ENCODE measurements at places on chromosomes 4 and X. TPM values are rescaled to one million over a fixed set of nuclear protein-coding genes. Genes with fewer than 3 reads are reported as not detected.

IL3RA gene
- total RNA-seq, result 28.2 TPM

DNA sequence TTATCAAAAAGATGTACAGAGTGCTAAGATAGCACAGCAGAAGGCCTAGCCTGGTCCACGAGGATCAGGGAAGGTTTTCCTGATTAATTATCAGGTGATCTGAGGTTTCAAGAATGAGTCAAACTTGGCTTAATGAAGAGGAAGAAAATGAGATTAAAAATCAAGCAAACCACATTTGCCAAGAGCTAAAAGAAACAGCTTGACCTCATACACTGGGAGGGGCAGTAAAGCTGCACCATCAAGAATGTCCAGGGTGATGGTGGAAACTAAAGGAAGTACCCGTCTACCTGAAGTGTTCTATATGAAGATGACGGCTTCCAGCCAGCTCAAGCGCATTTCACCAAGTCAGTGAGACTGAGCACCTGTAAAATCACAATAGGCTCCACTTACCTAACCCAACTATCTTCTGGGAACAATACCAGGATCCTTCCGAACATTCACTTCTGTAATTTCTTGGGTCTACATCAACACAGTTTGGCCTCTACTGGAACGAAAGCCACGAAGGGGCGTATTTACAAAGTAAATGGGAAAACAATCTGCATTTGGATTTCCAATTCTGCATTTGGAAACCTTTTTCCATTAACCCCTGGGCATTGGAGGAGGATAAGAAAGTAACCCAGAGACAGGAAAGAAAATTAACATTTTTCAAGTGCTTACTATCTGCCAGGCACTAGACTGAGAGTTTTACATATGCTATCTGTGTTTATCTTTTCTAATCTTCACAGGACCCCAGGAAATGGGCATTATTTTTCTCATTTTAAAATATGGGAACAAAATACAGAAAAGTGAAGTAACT is 114.0 kb upstream of the DCLK2 start:
- no peak for DNase-seq

GRCh38 chr4:92249541-92249940 is 54.2 kb upstream of the GRID2 start:
- no peak for DNase-seq

DNA sequence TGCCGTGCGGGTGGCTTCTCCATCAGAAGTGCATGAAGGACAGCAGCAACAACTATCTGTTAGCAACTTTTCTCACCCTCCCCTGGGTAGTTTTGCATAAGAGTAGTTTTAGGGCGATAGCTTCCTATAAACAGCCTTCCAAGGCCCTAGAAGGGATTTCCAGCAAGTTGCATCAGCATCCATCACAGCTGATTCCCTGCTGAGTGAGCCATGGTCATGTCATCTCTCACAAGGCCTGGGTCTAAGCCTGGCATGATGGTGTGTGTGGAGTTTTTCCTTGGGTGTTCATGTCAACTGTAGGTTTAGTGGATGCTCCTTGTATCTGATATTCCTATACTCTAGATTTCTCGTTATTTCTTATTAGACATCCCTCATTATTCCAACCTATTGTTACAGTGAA is 2324.7 kb upstream of the AGA start:
- no peak for DNase-seq

WFS1 gene
- 21.4 TPM for total RNA-seq

HPF1 gene
- total RNA-seq, result 21.4 TPM

- no peak for DNase-seq
Observed at GRCh38 chrX:37765507-37765906, 14.4 kb upstream of the CYBB start.

GRCh38 chr4:2276581-2277325 is 14.8 kb upstream of the MXD4 start:
- DNase-seq, result no peak

- DNase-seq, result no peak
Observed at GRCh38 chr4:123014038-123014437, 91.6 kb upstream of the NUDT6 start.

GRCh38 chr4:41989994-41990364 is 351 bp upstream of the SLC30A9 start:
- no peak for DNase-seq

- no peak for DNase-seq
Observed at GRCh38 chrX:145502670-145503069, 255.4 kb downstream of the SPANXN1 start.
